Lower lobe of right lung (tissue), 2 donors: ENCODE measurements at places on chromosomes 5 and 9.

- peak; percentile 77 for DNase-seq
Measured at GRCh38 chr5:72817076-72817481, 618 bp downstream of the TNPO1 start.

GRCh38 chr5:150214289-150214688 is 24.4 kb downstream of the SLC6A7 start:
- no peak for DNase-seq

GRCh38 chr9:137392232-137393007 is 30.5 kb downstream of the EXD3 start:
- DNase-seq, result no peak

- no peak for DNase-seq
Measured at GRCh38 chr5:100519075-100519474, 16.1 kb upstream of the FAM174A start.

- DNase-seq, result no peak
Measured at GRCh38 chr5:53834500-53834899, 274.1 kb downstream of the NDUFS4 start.

DNA sequence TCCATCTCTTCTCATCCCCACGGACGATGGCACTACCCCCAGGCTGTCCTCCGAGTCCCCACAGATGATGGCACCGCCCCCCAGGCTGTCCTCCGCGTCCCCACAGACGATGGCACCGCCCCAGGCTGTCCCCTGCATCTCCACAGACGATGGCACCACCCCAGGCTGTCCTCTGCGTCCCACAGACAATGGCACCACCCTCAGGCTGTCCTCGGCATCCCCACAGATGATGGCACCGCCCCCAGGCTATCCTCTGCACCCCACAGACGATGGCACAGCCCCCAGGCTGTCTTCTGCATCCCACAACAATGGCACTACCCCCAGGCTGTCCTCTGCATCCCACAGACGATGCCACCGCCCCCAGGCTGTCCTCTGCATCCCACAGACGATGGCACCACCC is 57.4 kb upstream of the PTCH1 start:
- DNase-seq, result no peak
